ENCODE measurements at places on chromosomes 7 and 10. TPM values are rescaled to one million over a fixed set of nuclear protein-coding genes. Genes with fewer than 3 reads are reported as not detected.
A peak's percentile ranks its signal among the peaks of the same experiment; 100 is the strongest.

DNA sequence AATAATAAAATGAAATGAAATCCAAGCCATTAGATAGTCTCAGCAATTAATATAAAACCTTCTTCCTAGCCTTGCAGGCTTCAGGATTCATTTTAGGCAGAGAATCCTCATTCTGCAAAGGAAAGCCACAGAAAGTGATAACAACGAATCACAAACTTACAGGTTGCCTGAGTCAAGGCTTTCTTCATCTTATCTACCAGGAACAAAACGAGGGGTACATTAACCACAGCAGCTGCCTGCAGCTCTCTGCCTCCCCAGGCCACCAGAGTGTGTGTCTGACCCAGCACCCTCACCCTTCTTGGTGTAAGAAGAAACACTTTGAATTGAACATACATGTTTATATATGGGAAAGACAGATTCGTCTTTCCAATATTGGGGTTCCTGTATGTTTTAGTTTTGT lies 12.5 kb upstream of the TNS3 start:
- DNase-seq = no peak

DNA sequence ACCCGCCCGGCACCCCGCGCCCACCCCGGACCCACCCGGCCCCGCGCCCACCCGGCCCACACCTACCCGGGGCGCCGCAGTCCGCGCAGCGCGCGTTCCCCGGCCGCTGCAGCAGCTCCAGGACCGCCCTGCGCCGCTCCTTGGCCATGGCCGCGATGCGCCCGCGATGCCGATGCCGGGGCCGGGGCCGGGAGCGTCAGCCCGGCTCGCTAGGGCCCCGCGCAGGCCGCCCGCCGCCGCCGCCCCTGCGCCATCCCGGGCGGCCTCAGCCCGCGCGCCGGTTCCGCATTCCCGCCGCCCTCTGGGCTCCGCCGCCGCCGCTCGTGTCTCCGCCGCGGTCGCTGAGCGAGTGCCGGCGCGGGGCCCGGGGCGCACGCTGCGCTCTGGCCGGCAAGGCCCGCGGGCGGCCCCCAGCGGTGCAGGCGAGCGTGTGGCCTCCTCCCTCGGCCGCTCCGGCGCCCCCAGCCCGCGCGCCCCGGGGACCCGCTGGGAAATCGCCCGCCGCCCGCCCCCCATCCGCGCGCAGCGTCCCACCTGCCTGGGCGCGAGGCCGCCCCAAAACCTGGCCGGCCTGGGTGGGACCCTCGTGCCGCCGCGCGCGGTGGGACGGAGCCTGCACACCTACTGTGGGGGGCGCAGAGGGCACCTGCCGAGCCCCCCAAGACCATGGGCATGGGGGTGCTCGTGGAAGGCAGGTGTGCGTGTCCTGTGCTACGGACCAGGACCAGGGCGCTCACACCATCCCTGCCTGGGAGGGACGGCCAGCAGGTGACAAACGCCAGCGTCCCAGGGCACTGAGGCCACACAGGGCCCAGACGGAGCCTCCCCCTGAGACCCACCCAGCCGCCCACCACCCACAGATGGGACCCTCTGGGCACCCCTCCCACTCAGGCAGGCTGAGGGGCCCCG lies at the start of gene ADAP1:
TSS of gene ADAP1 (minus strand) at position 351 of the 909 bp plus-strand sequence. CDS start at position 148, 203 bp downstream.
- peak; percentile 65 for DNase-seq

DNA sequence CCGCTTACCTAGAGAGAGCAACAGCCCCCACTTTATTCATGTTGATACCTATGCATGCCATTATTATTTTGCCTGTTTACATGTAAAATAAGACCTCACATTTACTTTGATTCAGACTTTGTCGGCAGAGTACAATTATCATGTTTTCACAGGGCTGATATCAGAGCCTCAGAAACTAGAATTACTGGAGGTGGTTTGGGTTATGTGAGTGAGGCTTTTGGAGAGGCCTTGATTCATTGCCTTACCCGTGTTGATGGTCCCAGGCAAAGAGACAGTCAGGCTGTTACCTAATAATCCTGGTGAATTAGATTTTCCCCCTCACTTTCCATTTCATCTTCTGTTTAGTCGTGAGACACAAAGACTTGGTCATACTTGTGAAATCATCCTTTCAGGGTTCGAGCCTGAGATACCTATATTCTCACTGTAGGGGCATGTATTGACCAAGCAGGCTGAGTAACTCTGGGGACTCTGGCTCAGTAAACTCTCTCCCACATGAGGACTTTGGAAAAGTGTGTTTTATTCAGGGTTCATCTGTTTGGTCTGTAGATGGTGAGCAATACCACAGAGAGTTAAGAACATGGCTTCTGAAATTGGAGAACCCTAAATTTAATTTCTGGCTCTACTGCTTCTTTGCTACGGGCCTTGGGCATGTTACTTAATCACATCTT lies 150.9 kb downstream of the CELF2 start:
- no peak for DNase-seq

DNA sequence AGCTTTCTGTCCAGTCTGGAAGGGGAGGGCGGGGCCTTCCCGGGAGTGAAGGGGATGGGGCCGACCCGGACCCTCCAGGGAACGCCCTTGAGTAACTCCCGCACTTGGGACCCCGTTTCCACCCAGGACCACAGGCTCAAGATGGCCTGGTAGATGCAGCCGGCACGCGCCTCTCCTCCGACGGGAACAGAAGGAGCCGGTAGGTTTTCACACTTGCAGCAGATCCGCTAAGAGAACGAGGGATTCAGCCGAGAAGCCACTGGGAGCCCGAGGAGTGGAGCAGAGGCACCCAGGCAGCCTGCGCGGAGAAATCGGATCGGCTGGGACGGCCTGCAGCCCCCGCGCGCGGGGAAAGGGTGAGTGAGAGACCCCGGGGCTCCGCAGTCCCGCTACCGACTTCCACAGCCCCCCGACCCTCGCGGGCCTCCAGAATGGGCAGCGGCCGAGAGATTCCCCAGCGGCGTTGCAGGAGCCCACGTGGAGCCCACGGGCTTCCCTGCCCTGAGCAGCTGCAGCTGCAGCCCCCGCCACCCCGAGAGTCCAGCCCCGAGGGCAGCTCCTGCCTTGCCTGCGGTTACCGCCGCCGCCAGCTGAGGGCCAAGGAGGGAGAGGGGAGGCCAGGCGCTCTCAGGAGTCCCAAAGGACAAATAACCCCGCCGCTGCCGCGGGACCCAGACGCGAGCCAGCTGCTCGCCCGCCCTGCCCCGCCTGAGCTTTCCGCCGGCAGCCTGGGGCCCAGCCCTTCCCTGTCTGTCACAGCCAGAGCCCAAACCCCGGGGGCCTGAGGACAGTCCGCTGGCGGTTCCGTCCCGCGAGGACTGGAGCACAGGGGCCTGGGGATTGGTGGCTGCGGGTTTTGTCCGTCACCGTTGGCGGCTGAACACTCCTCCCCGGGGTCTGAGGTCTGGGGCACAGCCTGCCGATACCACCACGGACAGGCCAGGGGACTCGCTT lies 21.8 kb downstream of the IFT22 start:
- DNase-seq = peak; percentile 42

DNA sequence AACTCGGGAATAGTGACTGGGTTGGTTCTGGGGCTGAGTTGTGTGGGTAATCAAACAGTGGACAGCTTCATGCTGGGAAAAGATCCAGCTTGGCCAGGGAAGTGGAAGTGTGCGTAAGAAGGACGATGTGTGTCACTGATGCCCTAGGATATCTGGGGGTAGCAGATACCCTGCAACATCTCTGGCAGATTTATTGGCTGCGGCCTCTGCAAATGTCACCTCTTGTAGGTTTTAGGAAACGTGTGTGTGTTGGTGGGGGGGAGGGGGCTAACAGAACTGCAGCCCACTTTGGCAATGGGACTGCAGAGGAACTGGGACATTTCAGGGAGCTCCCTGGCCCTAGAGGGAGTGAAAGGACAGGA lies 965 bp upstream of the AGAP3 start:
- DNase-seq = no peak

- DNase-seq = no peak
These were observed 307.8 kb downstream of the GPAM start for GRCh38 chr10:111875725-111876124.

DNA sequence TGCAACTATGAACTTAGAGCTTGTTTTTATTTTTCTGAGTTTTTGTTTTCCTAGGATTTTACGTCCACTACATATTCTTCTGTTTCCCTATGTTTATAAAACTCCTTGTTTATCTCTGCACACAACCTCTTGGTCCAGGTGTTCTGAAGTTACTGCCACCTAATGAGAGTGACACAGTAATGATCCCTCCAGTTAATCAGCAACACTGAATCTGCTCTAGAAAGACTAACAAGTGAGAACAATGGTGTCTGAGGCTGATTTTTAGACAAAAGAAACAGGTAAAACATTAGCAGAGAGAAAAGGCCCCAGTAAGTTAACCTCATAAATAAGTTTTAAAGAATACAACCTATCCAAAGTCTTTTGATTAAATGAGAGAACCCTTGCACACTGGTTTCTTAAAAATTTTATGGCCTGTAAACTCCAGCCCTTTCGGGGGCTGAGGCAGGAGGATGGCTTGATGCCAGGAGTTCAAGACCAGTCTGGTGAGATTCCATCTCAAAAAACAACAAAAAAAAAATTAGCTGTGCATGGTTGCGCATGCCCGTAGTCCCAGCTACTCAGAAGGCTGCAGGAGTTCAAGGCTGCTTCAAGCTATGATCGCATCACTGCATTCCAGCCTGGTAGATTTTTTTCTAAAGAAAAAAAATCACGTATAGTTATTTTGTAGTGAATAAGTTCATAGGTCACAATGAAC lies 397.6 kb downstream of the MAGI2 start:
- peak; percentile 54 for DNase-seq

GRCh38 chr7:92678291-92678920 lies 88.2 kb upstream of the FAM133B start:
- no peak for DNase-seq

DNA sequence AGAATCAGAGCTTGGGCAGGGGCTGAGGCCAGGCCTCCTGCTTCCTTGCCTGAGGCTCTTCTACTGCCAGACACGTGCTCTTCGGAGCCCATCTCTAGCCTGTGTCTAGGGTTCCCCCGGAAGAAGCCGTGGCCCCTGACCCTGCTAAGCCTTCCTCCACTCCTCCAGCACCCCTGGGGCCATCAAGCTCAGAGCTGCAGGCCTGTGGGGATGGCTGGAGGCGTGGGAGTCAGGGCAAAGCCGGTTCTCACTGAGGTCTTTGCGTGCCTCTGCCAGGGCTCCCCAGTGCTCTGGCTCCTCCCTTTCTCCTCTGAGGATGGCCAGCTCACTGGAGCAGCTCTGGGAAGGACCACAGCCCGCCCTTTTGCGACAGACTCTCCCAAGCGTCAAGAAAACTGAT lies 34.4 kb downstream of the GHRHR start:
- DNase-seq = no peak

GRCh38 chr7:157796846-157797245 lies 460.0 kb downstream of the DNAJB6 start:
- DNase-seq = no peak

DNA sequence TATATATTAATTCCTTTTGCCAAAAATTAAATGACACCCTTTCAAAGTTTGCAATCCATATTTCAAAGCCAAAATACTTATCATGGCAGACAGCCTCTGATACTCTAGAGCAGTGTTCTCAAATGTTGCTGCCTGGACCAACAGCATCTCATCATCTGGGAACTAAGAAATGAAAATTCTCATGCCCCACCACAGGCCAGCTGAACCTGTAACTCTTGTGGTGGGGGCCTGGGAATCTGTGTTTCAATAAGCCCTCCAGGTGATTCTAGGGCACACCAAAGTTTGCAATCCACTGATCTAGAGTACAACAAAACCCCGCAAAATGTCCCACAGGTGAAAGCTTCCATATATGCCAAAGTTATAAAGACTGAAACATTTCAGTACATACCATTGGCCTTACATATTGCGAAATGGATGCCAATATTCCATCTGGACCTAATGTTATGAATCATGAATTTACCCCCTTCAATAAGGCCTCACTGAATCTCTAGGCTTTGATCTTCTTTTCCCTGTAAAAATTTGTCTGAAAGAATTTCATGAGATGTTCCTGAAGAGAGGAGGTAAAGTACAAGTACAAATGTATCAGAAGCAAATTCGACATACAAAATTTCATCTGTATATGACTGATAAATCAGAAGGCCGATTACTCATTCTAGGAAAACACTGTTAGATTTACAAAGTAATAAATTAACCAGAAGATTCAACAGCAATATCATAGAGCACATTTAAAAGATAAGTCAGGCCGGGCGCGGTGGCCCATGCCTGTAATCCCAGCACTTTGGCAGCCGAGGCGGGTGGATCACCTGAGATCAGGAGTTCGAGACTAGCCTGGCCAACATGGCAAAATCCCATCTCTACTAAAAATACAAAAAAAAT lies 25.3 kb upstream of the EPC1 start:
- DNase-seq = no peak

DNA sequence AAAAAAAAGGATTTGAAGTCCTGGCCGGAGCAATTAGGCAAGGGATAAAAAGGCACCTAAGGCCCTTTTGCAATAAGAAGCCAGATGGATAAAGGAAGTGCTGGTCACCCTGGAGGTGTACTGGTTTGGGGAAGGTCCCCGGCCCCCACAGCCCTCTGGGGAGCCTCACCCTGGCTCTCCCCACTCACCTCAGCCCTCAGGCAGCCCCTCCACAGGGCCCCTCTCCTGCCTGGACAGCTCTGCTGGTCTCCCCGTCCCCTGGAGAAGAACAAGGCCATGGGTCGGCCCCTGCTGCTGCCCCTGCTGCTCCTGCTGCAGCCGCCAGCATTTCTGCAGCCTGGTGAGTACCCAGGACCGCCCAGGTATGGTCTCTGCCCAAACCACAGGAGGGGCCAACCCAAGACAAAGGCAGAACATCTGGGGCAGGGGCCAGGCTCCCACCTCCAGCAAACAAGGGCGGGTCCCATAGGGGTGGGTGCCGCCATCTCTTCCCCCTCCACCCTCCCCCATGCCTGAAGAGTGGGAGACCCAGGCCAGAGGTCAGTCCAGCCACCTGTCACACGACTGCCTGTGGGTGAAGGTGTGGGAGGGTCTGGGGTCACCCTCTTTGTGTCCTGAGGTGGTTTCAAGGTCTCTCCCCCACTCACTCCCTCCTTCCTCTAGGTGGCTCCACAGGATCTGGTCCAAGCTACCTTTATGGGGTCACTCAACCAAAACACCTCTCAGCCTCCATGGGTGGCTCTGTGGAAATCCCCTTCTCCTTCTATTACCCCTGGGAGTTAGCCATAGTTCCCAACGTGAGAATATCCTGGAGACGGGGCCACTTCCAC lies at the start of gene PILRB:
TSS of gene PILRB (plus strand) at position 91 of the 830 bp plus-strand sequence. CDS start at position 277, 186 bp downstream.
- DNase-seq = no peak

GRCh38 chr7:32893207-32893524 lies 1.6 kb upstream of the KBTBD2 start:
- DNase-seq = no peak

PHF14 gene
- 71.1 TPM for total RNA-seq

ETV1 gene
- 26.6 TPM for total RNA-seq

PBLD gene
- 9.7 TPM for total RNA-seq

ABCB4 gene
- 2.3 TPM for total RNA-seq

COL17A1 gene
- 3.6 TPM for total RNA-seq

SEMA3D gene
- total RNA-seq = 272 TPM

CALML3 gene
- 0.07 TPM for total RNA-seq

ZNF680 gene
- total RNA-seq = 18.4 TPM

IFIT1 gene
- 44.1 TPM for total RNA-seq

EIF3B gene
- total RNA-seq = 199 TPM

ZNF804B gene
- total RNA-seq = 0.66 TPM

RAB19 gene
- total RNA-seq = 1.6 TPM

Data from mesothelial cell of epicardium (in vitro differentiated cells).